ENCODE measurements at places on chromosomes 12 and 14.

DNA sequence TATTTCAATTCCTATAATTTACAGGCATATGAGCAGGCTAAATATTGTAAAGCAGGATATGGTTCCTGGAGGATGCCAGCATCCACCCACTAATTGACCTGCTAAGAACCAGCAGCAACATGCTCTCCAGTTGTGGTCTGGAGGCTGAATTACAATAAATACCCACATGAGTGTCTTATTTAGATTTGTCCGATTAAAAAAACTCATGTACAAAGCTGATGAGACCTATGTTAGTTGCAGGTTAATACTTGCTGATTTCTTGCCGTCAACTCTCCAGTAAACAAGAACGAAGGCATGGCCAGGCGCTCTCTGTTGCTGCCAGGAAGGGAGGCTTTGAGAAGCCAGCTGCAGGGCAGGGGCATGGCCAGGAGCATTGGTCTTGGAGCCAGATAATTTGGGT, 169.3 kb upstream of the PRICKLE1 start:
- no peak for DNase-seq

GRCh38 chr14:56570295-56570694, 9.3 kb upstream of the TMEM260 start:
- DNase-seq: no peak

GRCh38 chr14:96567289-96567899, 65.2 kb downstream of the PAPOLA start:
- no peak for DNase-seq

- no peak for DNase-seq
Measured at GRCh38 chr14:33682760-33683159, 268.1 kb downstream of the EGLN3 start.

DNA sequence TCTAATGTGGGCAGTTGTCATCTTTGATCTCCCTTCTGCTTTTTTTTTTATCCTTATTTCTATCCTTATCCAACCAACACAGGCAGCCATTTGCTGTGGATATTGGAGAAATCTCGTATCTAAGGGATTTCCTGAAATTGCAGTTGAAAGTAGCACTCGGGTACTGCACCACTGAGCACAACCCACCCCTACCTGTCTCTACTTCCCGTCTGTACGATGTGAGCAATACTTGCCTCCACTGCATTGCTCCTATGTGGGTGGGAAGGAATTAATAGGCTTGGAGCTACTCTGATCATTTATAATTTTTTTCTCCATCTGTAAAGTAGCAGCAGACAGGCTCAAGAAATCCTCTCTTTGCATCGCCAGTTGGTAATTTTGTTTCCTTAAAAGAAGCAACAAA, 300.4 kb downstream of the SNAPC1 start:
- no peak for DNase-seq

- no peak for DNase-seq
Measured at GRCh38 chr12:53492188-53492587, 7.1 kb downstream of the MAP3K12 start.

- DNase-seq: no peak
Measured at GRCh38 chr12:72390146-72390545, 118.0 kb downstream of the TRHDE start.

DNA sequence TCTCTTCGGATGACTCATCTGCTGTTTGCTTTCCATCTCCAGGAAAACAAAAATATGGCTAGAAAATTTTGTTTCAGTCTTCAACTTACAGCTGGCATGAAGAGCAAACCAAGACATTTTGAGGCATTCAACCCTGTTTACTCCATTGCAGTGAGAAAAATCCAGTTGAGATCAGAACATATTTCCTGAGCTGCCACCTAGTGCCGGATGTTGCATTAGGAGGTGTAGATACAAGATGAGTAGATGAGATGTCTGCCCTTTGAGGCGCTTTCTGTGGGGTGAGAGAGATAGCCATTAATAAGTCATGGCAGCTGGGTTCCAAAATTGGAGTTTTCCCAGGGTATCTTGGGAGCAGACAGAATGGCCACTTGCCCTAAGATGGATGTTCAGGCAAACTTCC, 171.1 kb downstream of the PRKCH start:
- DNase-seq: no peak
